ENCODE measurements at places on chromosomes 12 and 14. TPM values are rescaled to one million over a fixed set of nuclear protein-coding genes. Genes with fewer than 3 reads are reported as not detected.

- no peak for DNase-seq
These were observed 329.4 kb upstream of the TBX3 start for GRCh38 chr12:115013236-115013981.

DNA sequence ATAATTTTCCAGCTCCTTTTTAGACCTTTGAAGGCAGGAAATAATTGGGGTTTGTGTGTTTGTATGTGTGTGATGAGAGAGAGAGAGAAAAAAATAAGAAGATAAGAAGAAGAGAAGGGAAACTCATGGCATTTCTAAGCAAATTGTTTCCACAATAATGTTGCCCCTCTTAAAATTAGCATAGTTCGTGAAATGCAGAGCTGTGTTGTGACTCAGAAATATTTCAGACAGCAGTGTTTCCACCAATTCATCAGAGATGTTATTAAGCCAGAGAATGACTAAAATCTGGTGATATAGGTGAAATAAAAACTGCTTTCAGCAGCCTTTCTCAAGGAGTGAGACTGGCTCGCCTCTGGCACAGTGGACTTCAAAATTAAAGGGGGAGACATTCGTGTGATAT is 65.9 kb upstream of the ARHGAP5 start:
- DNase-seq = no peak

- no peak for DNase-seq
These were observed 19.2 kb upstream of the EMP1 start for GRCh38 chr12:13177373-13177772.

DNA sequence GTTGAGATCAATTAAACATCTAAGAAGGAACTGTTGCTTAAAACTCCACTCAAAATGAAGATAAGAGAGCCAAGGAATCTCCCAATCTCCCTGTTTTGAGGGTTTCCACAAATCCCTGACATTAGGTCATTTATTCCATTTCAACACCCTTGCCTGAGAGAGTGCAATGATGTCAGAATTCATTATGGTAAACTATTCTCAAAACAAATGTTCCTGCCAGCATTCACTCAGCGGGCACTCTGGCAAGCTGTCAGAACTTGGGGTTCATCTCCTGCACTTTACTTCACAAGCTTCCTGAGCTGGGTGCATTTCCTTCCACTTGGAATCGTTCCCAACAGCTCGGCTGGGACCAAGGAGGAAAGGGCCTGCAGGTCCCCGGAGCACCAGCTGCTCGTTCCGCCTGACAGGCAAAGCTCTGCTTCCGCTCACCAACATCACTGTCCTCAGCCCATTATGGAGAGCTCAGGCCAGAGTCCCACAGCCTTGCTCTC is 117.8 kb downstream of the TTC7B start:
- no peak for DNase-seq

SUSD6 gene
- 4.5 TPM for polyA plus RNA-seq

DNA sequence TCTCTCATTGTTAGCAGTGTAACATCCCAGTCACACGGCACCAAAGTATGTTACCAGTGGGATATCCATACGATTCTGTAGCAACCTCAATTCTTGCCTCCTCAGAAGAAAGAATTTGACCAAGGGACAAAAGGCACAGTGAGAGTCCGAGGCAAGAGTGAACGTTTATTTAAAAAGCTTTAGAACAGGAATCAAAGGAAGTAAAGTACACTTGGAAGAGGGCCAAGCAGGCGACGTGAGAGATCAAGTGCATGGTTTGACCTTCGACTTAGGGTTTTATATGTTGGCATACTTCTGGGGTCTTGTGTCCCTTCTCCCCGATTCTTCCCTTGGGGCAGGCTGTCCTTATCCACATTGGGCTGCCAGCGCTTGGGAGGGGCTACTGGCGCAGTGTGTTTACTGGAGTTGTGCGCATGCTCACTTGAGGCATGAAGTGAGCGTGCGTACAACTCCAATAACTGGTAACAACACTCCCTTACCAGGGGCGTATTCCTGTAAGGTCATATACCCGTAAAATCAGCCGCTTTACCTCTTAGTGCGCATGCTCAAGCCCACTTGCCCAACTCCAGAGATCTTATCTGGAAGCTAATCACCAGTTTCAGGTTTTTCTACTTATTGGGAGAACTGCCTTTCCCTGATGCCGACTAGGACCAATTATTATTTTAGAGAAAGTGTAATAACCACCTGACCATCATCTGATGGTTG is 71.7 kb downstream of the FAR2 start:
- no peak for DNase-seq

GRCh38 chr14:38261620-38262019 is 5.7 kb upstream of the CLEC14A start:
- DNase-seq = no peak

Measured in A549 (cell line).